Gastrocnemius medialis (tissue), 4 donors: ENCODE measurements at places on chromosomes 6 and 20. TPM values are rescaled to one million over a fixed set of nuclear protein-coding genes. Genes with fewer than 3 reads are reported as not detected.

The CAP2 gene
- total RNA-seq, result 208 TPM

The CST9L gene
- total RNA-seq, result not detected

The ASXL1 gene
- 36.6 TPM for total RNA-seq

- no peak for DNase-seq
Observed at GRCh38 chr6:89917216-89917615, 22.9 kb downstream of the GJA10 start.

DNA sequence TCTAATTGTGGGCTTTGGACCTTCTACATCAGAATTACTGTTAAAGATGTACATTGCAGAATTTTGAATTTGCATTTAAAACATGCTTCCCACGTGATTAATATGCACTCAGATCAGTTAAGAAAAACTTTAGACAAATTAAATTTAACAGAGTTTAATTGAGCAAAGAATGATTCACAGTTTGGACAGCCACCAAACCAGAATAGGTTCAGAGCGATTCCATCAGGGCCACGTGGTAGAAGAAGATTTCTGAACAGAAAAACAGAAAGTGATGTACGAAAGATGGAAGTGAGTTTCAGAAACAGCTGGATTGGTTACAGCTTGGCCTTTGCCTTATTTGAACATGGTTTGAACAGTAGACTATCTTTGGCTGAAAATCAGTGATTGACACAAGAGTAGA lies 704.2 kb upstream of the MAP3K7 start:
- DNase-seq, result no peak

DNA sequence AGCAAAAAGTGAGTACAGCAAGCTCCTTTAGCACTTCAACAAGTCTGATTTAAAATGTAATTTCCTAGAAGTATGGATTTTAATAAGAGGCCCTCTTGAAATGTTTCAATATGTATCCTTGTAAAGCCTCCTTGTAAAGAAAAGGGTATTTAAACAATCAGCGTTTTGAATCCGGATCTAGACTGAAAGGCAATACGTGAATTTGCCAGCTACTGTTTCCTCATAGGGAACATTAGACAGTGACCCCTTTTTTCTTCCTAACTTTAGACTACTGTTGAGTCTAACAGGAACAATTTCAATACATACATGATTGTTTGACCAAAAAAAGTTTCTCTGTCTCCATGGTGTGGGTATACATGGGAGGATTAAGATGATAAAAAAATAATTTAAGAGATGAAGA lies 395.0 kb downstream of the TFAP2A start:
- no peak for DNase-seq
